ENCODE measurements at places on chromosomes 4 and X. TPM values are rescaled to one million over a fixed set of nuclear protein-coding genes. Genes with fewer than 3 reads are reported as not detected.

GRCh38 chr4:3202836-3203820, 45.8 kb upstream of the MSANTD1 start:
- no peak for DNase-seq
- no peaks in the 10 kb centered on the region for H3K27me3 ChIP-seq

Gene RXFP1
- 0.63 TPM for total RNA-seq

Gene RIPPLY1
- total RNA-seq = not detected

DNA sequence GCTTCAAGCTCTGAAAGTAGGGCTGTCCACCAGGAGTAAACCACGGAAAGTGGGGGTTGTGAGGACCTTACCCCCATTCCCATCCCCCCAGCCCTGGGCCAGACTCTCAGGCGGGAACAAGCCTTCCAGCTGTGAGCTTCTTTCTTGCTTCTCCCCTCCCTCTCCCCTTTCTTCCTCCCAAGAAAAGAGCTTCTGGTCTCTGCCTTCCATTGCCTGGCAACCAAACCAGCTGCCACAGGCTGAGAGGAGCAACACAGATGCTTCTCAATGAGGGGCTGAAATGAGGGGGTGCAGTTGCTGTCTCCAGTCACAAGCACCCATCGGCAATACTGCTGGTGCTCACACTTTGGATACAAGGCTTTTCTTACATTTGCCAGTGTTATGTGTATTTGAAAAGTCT, 72.5 kb downstream of the SLC16A2 start:
- peaks cover 35% of the 10 kb centered on the region for H3K4me1 ChIP-seq
- no peak overlapping the region for H3K27ac ChIP-seq
- H3K36me3 ChIP-seq = no peaks in the 10 kb centered on the region
- H3K4me3 ChIP-seq = no peak overlapping the region
- H3K27me3 ChIP-seq = no peaks in the 10 kb centered on the region

Gene PNPLA4
- total RNA-seq = 11.8 TPM

DNA sequence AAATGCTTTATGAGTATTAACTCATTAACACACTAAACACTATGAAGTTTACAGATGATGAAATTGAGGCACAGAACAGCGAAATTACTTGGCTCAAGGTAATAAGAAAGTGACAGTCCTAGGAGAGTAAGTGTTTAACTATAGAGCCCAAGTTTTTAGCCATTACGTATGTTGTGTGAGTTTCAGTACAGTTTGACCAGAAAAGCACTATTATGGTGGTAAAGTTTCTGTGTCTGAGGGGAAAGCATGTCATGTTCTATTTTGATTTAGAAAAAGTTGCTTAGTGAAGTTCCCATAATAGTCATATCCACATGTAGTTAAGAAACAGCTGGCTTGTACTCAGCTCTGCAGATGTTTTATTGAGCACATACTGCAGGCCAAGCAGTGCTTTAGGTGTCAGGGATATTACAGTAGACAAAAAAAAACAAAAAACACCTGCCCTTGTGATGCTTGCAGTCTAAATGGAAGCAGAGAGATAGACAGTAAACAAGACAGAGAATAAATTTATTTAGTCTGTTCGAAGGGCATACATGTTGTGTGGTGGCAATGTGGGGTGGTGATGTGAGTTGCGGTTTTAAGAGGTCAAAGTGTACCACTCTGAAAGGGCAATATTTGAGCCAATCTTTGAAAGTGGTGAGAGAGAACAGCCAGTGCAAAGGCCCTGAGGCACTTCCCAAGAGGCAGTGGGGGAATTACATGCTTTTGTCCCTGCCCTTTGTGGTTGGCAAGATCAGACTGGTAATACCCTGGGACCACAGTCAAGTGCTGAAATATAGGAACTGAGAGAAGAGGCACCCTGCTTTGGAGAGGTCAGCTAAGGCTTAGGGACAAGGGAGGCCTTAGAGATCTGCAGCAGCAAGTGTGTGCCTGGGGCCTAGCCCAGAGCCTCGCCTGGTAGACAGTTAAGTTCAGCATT, 6.2 kb downstream of the TMEM131L start:
- H3K4me1 ChIP-seq = peaks cover 16% of the 10 kb centered on the region
- no peak overlapping the region for H3K4me3 ChIP-seq
- H3K27me3 ChIP-seq = no peaks in the 10 kb centered on the region
- H3K36me3 ChIP-seq = peaks cover 15% of the 10 kb centered on the region
- no peak overlapping the region for H3K27ac ChIP-seq
- no peak for DNase-seq

Gene HPF1
- total RNA-seq = 57.6 TPM

Data from GM23338 (cell line).